ENCODE measurements at places on chromosomes 2 and 18. TPM values are rescaled to one million over a fixed set of nuclear protein-coding genes. Genes with fewer than 3 reads are reported as not detected.

DNA sequence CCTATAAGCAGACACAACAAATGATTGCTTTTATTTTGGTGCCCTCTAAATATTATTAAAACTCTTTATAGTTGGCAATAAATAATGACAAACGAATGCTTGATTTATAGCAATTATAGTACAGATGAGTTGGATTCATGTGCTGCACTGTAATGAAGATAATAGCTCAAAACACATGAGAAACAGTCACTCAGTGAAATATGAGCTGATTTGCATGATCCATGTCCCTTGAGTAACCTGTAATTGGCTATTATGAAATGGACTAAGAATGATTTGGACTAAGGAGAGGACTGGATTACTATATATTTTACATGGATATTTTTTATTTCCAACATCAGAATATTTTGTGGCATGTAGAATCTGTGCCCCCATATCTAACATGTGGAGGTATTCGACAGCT lies 365.6 kb upstream of the UBE2E3 start:
- H3K27ac ChIP-seq, result no peak overlapping the region
- no peak for DNase-seq
- H3K4me1 ChIP-seq, result no peaks in the 10 kb centered on the region
- peaks cover 3% of the 10 kb centered on the region for H3K27me3 ChIP-seq
- H3K36me3 ChIP-seq, result no peaks in the 10 kb centered on the region

AGXT gene
- 0.51 TPM for total RNA-seq

DNA sequence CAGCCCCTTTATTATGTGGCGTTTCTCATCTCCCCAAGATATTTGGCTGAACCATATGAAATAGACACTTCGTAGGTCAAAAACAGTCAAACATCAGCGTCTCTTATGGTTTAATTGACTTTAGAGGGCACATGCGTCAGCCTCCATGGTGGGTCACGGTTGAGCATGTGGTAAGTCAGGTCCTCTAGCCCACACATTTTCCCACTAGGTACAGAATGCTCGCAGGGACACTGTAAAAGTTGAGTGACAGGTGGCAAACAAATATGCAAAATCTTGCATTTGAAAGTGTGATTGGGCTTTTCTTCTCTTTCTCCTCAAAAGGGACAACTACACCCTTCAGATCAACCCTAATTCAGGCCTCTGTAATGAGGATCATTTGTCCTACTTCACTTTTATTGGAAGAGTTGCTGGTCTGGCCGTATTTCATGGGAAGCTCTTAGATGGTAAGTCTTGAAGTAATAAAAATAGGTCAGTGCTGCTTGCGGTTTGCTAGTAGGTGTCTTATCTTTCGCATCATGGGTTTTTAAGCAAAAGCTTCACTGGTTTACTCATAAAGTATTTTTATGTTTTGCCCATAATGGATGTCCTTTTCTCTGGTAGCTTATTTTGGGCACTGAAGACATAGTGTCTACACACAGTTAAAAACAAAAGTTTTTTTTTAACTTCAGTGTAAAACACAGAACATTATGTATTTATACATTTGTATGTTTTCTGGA lies 261.3 kb downstream of the ALPK2 start:
- H3K36me3 ChIP-seq, result peaks cover 44% of the 10 kb centered on the region
- no peak overlapping the region for H3K4me3 ChIP-seq
- peaks cover under 1% of the 10 kb centered on the region for H3K4me1 ChIP-seq
- H3K27me3 ChIP-seq, result no peaks in the 10 kb centered on the region
- no peak overlapping the region for H3K27ac ChIP-seq
- DNase-seq, result no peak

DNA sequence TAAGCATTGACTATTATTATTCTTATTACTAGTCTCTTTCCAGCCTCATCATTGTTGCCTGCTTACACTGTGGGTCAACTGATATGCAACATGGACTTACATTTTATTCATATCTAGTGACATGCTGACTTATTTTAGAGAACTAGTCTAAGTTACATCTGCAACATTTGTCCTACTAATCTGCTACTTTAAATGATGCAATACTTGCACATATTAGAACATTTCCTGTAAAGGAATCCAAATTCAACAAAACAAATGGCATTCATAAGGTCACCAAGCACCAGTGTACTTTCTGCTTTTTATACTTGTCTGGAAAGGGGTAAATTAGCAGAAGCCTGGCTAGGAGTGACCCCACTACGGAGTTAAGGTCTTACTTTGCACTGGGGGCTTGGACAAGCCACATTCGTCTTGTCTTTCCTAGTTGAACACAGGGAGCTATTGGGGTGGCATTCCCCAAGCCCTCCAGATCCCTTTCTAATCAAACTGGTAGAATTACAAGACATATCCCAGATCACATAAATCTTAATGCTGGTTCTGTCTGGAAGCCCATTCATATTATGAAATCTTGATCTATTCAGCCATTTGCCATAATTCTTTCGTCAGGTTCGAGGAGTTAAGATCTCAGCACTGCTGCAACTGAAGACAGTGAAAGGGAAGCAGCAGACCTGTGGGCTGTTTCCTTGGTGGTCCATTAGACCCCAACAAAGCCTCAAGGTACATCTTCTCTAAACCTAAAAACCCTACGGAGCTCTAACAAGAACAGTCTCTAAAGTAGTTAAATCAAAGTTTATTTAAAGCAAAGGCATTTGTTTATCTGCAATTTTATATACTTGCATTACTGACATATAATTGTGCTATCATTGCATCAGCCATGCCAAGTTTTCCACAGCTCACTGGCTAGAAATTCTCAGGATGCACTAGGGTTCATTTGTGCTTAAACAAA lies 49.9 kb upstream of the RTN4 start:
- H3K27me3 ChIP-seq, result no peaks in the 10 kb centered on the region
- no peaks in the 10 kb centered on the region for H3K36me3 ChIP-seq
- no peak overlapping the region for H3K27ac ChIP-seq
- H3K4me1 ChIP-seq, result peaks cover 11% of the 10 kb centered on the region
- DNase-seq, result no peak

DNA sequence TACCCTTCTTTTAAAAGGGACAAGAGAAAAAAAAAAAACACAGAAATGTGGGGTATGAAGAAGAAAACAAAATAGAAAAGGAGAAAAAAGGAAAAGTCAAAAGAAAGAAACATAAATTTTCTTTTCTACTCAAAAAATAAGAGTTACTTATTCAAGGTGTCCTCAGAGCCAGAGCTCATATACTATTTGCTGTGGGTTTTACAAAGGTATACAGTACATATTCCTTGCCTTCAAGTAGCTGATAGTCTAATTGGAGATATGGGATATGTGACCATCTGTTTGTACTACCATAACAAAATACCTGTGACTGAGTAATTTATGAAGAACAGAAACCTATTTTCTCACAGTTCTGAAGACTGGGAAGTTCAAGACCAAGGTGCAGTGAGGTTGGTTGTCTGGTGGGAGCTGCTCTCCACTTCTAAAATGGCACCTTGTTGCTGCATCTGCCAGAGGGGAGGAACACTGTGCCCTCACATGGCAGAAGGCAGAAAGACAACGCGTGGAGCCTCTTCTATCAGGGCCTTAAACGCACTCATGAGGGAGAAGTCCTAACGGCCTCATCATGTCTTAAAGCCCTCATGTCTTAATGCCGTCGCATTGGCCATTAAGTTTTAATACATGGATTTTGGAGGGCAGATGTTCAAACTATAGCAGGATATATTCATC lies 33.9 kb downstream of the NBAS start:
- no peaks in the 10 kb centered on the region for H3K4me1 ChIP-seq
- H3K27ac ChIP-seq, result no peak overlapping the region
- no peak for DNase-seq
- peaks cover 40% of the 10 kb centered on the region for H3K36me3 ChIP-seq
- no peaks in the 10 kb centered on the region for H3K27me3 ChIP-seq

GRCh38 chr2:108215794-108216211 lies 24.0 kb upstream of the SULT1C3 start:
- no peak overlapping the region for H3K27ac ChIP-seq
- no peak for DNase-seq
- H3K4me1 ChIP-seq, result no peaks in the 10 kb centered on the region
- H3K27me3 ChIP-seq, result no peaks in the 10 kb centered on the region
- H3K4me3 ChIP-seq, result no peak overlapping the region
- no peaks in the 10 kb centered on the region for H3K36me3 ChIP-seq

- H3K4me1 ChIP-seq, result no peaks in the 10 kb centered on the region
- no peaks in the 10 kb centered on the region for H3K27me3 ChIP-seq
- DNase-seq, result no peak
- no peak overlapping the region for H3K27ac ChIP-seq
- H3K4me3 ChIP-seq, result no peak overlapping the region
Measured at GRCh38 chr2:3481736-3482362, 37.5 kb downstream of the ADI1 start.

CIB4 gene
- not detected for total RNA-seq

DNA sequence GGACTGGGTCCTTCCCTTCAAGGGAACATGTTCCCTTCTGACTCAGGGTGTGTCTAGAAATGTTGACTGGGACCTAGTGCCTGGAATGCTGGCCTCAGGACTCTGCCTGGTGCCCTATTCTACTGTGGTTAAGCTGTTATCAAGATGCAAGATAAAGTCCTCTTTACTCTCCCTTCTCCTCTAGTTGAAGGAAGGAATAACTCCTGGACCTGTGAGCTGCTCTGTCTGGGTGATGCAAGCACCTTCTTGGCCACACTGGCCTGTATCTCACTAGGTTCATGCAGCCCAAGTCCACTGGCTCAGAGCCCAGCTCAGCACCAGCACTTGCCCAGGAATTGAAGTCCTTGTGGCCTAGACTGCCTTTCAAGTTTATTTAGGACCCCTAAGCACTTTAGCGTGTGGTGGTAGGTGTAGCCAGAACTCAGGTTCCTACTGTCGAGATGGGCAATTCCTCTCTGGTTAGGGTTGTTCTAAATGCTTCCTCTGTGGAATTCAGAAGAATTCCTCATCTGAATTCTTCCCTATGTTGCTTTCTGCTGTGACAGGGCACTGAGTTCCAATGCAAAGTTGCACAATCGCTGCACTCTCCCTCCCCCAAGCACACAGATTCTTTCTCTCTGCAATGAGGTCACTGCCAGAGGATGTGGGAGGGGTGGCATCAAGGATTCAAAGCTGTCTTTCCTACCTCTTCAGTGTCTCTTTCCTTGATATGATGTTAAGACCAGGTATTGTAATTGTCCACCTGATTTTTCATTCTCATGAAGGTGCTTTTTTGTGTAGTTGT lies 54.7 kb downstream of the VWC2L start:
- no peaks in the 10 kb centered on the region for H3K27me3 ChIP-seq
- H3K27ac ChIP-seq, result no peak overlapping the region
- DNase-seq, result no peak
- no peak overlapping the region for H3K4me3 ChIP-seq

GRCh38 chr2:202911203-202911511 lies 316 bp downstream of the WDR12 start:
- H3K4me3 ChIP-seq, result peak overlapping the region; percentile 99
- no peaks in the 10 kb centered on the region for H3K27me3 ChIP-seq
- H3K36me3 ChIP-seq, result peaks cover 14% of the 10 kb centered on the region

PKDCC gene
- total RNA-seq, result 81.8 TPM

DNA sequence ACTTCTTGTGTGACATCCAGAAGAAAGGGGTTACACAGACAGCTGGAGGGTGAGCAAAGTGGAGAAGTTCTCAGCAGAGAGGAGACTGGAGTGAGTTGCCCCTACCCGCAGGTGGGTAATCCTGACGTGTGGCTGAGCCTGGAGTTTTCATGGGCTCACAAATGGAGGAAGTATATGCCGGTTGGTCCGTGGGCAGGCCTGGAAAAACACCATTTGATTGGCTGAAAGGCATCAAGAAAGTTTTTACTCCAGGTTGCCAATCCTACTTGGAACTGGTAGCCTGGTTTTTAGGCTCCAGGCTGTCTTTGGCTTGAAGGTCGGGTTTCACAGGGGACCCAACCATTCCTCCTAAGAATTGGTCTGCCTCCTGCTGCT lies 1177.4 kb upstream of the LRRTM1 start:
- no peaks in the 10 kb centered on the region for H3K27me3 ChIP-seq
- no peak overlapping the region for H3K4me3 ChIP-seq
- no peak for DNase-seq
- no peak overlapping the region for H3K27ac ChIP-seq
- H3K36me3 ChIP-seq, result no peaks in the 10 kb centered on the region
- no peaks in the 10 kb centered on the region for H3K4me1 ChIP-seq

- no peaks in the 10 kb centered on the region for H3K27me3 ChIP-seq
- no peak overlapping the region for H3K27ac ChIP-seq
- no peak overlapping the region for H3K4me3 ChIP-seq
Measured at GRCh38 chr2:191968120-191968519, 121.2 kb upstream of the CAVIN2 start.
